T-helper 17 cell (primary cell): ENCODE measurements at places on chromosomes 1 and 21.
A peak's percentile ranks its signal among the peaks of the same experiment; 100 is the strongest.

GRCh38 chr1:234584420-234584805 lies 25.6 kb downstream of the IRF2BP2 start:
- no peak overlapping the region for H3K27ac ChIP-seq
- no peak for DNase-seq
- peaks cover 2% of the 10 kb centered on the region for H3K4me1 ChIP-seq
- peaks cover 4% of the 10 kb centered on the region for H3K36me3 ChIP-seq
- H3K4me3 ChIP-seq: no peak overlapping the region

DNA sequence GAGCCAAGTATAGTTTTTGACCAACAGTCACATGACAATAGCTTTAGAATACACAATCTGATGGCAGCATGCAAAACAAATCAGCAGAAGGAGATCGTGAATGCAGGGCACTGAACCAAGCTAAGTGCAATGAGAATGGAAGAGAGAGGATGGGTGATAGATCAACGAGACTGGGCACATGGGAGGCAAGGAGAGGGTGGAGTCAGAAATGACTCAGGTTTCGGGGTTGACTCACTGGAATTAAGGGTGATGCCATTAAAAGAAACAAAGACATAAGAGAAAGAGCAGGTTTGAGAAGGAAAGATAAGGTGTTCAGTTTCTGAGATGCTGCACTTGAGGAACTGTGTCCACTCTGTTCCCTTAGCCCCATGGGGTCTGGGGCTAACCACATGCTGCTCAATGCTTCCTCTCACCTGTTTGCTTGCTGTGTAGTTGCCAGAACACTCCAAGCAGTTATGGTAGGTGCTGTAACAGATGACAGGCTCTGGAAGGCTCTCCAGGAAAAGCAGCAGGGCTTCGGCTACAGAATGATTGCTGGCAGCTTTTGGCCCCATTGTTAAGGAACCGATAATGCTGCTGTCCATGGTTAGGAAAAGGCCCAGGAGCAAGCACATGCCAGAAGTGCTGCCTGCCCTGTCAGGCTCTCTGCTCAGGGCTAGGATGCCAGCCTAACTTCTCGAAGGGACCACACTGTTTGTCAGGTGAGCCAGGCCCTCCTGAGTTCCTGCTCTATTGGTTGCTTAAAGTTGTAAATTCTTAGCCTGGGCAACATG lies 6.1 kb upstream of the MTF1 start:
- no peak overlapping the region for H3K4me3 ChIP-seq
- H3K4me1 ChIP-seq: peaks cover 4% of the 10 kb centered on the region
- no peaks in the 10 kb centered on the region for H3K27me3 ChIP-seq
- H3K36me3 ChIP-seq: peaks cover 7% of the 10 kb centered on the region
- no peak for DNase-seq
- H3K27ac ChIP-seq: peak overlapping the region; percentile 51

DNA sequence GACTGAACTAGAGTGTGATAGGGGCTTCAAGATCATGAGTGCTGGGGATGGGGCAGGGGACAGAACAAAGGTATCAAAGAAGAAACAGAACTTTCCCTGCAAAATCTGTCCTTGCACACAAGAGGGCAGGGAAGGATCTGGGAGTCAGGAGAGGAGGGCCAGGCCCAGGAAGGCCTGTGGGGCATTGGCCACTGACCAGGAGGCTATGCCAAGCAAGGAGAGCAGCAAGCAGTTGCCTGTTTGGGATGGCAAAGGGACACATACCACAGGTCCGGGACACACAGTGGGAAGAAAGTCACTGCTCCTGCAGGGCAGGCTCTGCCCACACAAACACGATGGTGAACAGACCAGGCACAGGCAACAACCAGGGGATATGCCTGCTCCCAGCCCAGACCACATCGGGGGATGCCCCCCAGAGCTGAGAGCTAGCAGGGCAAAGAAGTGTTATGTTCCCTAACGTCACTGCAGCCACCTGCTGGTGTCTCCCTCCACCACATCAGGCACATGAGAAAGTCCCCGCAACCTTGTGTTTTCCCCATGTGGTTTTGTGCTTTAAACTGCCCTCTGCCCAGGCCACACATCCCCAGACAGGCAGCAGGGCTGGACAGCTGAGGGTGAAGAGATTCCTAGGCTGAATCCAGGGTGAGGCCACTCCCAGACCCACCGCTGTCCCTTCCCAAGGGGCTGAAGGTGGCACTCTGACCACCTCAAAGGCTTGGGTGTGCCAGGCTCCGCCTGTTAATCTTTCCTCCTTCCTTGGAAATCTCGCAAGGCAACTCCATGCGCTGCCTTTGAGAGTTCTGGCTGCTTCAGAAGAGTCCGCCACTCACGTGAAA lies 53.6 kb downstream of the KIF21B start:
- peak overlapping the region; percentile 77 for H3K27ac ChIP-seq
- H3K4me3 ChIP-seq: no peak overlapping the region
- no peaks in the 10 kb centered on the region for H3K27me3 ChIP-seq
- peaks cover 18% of the 10 kb centered on the region for H3K4me1 ChIP-seq
- no peak for DNase-seq
- H3K36me3 ChIP-seq: peaks cover 6% of the 10 kb centered on the region

DNA sequence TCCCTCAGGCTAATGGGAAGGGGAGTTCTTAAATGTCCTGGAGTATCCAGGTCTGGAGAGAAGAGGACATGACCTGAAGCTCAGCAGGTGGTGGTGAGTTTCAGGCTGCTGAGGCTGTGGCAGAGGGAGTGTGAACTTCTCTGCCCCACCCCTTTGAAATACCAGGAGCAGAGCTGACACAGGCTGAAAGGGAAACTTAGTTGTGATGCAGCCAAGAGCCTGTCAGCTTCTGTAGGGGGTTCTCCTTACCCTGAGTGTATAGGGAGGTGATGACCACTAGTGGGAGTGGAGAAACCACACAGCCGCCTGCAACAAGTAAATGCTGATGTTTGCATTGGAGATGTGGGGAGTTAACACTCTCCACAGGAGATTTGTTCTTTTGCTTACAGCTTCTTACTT lies 152.3 kb downstream of the FCRL5 start:
- no peak overlapping the region for H3K4me3 ChIP-seq
- no peaks in the 10 kb centered on the region for H3K4me1 ChIP-seq
- H3K27ac ChIP-seq: no peak overlapping the region
- peaks cover 81% of the 10 kb centered on the region for H3K27me3 ChIP-seq

DNA sequence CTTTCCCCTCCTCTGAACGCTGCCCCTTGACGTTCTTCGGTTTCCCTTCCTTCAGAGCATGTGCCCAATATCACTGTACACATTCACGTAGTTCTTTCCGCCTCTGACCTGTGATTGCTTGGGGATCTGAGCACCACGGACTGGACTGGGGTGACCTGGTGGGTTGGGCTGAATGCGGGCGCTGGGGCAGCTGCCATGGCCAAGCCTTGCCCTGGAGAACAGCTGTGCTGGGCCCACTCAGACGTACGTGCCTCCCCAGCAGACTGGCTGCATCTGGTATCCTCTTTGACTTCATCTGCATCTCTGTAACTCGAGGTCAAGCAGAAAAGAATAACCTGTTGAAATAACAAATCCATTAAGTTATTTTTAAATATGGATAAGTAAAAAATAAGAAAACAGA lies 35.1 kb upstream of the DISC1 start:
- H3K27me3 ChIP-seq: no peaks in the 10 kb centered on the region
- DNase-seq: no peak
- no peak overlapping the region for H3K4me3 ChIP-seq
- H3K4me1 ChIP-seq: peaks cover 7% of the 10 kb centered on the region
- no peak overlapping the region for H3K27ac ChIP-seq
- H3K36me3 ChIP-seq: no peaks in the 10 kb centered on the region

DNA sequence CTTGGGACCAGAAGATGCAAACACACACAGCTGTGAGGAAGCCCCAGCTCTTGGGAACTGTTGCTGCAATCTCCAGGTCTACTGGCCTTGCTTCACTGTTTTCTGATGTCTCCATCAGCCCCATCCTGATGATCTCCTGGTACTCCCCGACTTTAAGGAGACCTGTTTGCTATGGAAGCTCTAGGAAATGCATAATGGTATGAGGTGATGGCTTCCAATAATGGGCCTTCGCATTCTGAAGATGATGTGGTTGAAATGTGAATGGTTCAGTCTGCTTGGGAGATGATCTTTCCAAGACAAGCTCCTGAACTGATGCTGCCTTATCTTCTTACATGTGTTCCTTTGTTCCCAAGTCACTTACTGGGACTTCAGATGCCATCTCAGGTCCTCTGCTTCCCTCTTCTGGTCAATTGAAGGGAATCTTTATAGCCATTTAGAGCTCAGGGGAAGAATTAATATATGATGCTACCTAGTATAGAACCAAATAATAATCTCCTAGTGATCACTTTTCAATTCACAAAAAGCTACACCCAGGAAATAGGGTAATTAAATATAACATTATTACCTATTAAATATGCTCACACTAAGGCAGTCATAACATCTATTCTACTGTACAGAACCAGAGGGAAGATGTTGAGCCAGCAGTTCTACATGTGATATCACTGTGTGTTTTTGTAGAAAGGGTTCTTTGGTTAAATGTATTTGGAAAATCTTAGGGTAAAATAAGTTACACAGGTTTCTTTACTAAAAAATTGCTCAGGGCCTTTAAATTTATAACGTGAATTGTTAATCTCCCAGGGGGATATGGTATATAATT lies 73.9 kb upstream of the VTCN1 start:
- H3K36me3 ChIP-seq: peaks cover 2% of the 10 kb centered on the region
- H3K27ac ChIP-seq: no peak overlapping the region
- H3K4me1 ChIP-seq: no peaks in the 10 kb centered on the region
- no peak overlapping the region for H3K4me3 ChIP-seq
- H3K27me3 ChIP-seq: peaks cover 16% of the 10 kb centered on the region

- H3K36me3 ChIP-seq: no peaks in the 10 kb centered on the region
- H3K4me3 ChIP-seq: no peak overlapping the region
- no peaks in the 10 kb centered on the region for H3K4me1 ChIP-seq
- DNase-seq: no peak
- H3K27me3 ChIP-seq: peaks cover 45% of the 10 kb centered on the region
Observed at GRCh38 chr1:159250638-159251216, 46.1 kb downstream of the ACKR1 start.

DNA sequence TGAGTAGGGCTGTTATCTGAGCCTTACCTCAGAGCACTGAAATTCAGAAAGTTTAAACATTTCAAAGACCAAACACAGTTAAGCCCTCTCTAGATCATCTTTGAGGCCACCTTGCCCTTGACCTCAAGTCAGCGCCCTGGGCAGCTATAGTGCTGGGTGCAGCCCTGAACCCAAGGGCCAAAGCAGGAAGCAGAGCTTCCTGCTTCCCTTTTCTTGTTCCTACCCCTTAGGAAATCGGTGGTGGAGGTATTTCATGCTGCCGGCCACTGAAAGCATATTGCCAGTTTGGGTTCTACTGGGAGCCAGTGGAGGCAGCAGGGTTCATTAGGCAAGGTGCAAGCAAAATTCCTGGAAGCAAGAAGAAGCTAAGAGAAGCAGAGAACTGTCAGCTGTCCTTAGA lies 26.1 kb downstream of the CD244 start:
- no peak for DNase-seq
- peaks cover 50% of the 10 kb centered on the region for H3K4me1 ChIP-seq
- peak overlapping the region; percentile 93 for H3K27ac ChIP-seq
- no peaks in the 10 kb centered on the region for H3K36me3 ChIP-seq

DNA sequence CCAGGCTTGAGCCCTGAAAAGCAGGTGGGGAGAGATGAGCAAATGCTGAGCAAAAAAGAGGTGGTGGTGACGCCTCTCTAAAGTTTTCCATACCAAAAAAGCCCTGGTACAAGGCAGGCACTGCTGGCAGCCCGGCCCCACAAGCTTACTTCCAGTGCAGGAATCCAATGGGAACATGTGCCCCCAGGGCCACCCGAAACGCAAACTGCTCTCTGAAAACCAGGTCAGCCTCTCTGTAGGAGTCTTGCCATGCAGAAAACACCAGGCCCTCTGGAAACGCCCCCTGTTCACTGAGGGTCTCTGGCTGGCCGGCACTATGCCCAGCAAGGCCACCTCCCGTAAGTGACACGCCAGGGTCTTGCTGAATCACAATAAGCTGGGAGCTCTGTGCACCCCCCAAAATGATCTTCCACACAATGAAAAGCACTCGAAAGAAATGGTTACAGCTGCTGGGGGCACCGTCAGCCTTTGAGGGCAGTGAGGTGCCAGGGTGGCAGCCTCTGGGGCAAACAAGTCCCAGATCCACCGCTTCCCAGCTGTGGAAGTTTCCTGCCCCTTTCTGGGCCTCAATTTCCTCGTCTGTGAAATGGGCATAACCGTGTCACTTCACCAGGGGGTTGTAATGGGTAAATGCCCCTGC lies 170.5 kb downstream of the TOMM20 start:
- H3K27ac ChIP-seq: peak overlapping the region; percentile 91
- H3K27me3 ChIP-seq: no peaks in the 10 kb centered on the region
- no peak overlapping the region for H3K4me3 ChIP-seq
- H3K4me1 ChIP-seq: peaks cover 51% of the 10 kb centered on the region
- H3K36me3 ChIP-seq: no peaks in the 10 kb centered on the region

DNA sequence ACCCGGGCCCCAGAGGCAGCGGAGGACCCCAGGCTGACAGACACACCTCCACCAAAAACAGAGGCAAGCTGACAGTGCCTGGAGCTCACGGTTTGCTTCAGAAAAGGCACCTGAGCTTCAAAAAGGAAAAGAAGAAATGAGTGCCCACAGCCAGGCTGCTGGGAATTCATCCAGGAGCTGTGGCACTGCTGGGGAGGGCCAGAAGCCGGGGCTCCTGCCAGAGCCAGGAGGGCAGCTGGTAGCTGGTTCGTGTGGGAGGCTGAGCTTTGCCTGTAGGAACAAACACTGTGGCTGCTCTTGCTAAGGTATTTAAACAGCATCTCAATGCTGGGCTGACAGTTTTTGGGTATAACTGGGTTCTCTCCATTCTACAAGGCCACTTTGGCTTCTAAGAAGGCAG lies 19.5 kb downstream of the KCNJ6 start:
- H3K4me3 ChIP-seq: no peak overlapping the region
- H3K27me3 ChIP-seq: peaks cover 50% of the 10 kb centered on the region
- no peak for DNase-seq
- H3K36me3 ChIP-seq: no peaks in the 10 kb centered on the region
- H3K27ac ChIP-seq: no peak overlapping the region

- H3K36me3 ChIP-seq: peaks cover 2% of the 10 kb centered on the region
- DNase-seq: no peak
- H3K4me3 ChIP-seq: no peak overlapping the region
Observed at GRCh38 chr1:43499898-43500297, 30.8 kb upstream of the PTPRF start.

- no peak for DNase-seq
- H3K27ac ChIP-seq: no peak overlapping the region
- H3K4me1 ChIP-seq: no peaks in the 10 kb centered on the region
- no peaks in the 10 kb centered on the region for H3K36me3 ChIP-seq
- H3K4me3 ChIP-seq: no peak overlapping the region
- H3K27me3 ChIP-seq: no peaks in the 10 kb centered on the region
Observed at GRCh38 chr1:191366686-191367085, 791.6 kb upstream of the RGS18 start.
